Thymus (tissue), 14 donors: ENCODE measurements at places on chromosomes 4 and X. TPM values are rescaled to one million over a fixed set of nuclear protein-coding genes. Genes with fewer than 3 reads are reported as not detected.
A peak's percentile ranks its signal among the peaks of the same experiment; 100 is the strongest.

DNA sequence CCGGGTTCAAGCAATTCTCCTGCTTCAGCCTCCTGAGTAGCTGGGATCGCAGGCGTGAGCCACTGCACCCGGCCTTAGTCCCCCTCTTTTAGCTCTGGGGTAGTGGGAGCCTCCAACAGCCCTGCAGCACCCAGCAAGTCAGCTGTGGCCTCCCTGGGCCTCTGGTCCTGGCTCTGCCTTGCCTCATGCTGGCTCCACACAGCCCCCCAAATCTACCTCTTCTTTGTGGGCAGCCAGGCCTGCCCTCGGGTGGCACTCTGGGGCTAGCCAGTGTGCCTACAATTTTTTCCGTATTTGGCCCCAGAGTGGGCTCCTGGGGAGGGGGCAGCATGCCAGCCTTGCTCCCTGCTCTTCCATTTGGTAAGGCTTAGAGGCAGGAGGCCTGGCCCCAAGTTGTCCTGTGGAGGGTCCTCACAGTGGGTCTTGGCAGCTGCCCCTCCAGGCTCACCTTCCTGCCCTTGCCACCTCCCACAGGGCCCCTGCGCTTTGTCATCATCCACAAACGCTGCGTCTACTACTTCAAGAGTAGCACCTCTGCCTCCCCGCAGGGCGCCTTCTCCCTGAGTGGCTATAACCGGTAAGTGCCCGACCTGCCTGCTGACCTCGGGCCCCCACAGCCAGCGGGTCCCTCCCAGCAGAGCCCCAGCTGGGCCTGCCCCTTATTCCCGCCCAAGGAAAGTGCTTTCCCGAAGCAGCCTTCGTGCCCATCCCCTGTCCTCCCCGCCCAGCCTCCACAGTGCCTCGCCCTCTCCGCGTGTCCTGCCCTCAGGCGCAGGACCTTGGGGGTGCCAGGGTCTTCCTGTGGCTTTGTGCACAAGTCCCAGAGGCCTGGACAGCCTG lies 21.0 kb upstream of the ADD1 start:
- DNase-seq, result no peak

The PRKX gene
- 14.2 TPM for total RNA-seq

The EGFL6 gene
- 2.4 TPM for total RNA-seq

DNA sequence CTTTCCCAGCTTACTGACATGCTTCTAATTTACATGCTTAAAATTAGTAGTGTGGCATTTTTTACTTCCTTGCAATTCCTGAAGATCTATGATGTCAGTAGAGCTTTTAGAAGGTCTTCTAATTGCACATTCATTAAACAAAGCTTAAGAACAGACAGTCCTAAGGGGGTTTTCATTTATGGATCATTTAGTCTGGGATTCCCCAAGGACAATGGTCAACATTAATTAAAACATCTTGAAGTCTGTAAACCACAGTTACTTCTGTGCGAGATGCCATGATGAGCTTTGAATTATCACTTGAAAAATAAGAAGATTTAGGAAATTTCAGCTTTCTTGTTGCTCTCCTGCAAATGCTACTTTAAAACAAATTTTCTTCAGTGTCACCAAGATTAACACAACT lies 20.2 kb downstream of the ANXA3 start:
- no peak for DNase-seq

DNA sequence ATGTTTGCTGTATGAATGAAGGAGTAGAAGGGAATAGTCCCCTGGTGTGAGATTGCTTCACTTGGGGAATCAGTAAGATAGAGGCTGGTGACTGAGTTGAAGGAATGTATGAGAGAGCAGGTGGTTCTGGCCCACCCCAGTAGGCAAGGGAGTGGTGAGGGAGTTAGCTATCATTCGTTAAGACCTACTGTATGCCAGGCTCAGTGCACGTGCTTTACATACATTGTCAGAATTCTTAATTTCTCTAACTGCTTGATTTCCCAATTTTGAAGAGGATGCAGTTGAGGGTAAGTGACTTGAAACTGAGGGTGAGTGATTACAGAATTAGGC lies 700 bp downstream of the VMA21 start:
- DNase-seq, result no peak

DNA sequence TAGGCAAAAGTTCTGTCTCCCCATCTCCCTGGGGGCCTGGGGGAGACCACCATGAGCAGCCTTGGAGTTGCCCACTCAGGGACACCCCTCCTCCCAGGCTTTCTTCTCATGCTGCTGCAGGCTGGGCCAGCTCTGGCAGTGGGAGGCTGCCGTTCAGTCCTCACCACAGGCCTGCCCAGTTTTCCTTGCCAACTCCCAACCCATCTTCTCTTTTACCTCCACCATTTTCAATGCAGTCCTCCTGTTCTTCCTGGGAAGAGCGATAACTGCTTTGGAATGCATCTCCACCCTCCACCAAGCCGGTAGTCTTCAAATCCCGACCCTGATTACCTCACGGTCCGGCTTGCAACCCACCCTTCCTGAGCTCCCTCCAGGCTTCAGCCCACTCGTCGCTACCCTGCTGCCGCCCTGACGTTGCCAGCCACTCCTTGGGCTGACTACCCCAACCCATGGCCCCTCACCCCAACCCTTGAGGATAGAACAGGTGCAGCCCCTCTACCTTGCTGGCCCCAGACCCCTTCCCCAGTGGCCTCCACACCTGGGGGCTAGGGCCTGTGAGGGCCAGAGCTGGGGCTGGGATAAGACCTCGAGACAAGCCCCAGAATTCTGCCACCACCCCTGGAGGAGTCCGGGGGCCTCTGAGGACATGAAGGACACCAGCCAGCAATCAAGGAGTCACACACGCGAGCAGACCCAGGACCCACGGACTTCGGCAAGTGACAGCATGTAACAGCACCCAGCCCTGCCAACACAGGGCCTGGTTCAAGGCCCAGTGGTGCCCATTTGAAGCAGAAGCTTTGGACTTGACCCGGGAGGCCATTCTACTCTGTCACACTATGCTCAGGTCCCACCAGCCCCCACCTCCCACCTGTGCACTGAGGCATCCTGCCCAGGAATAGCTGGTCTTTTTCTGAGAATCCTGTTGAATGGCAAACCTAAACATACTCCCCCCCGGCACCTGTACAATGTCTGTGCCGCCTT lies 9.2 kb downstream of the WDR1 start:
- no peak for DNase-seq

DNA sequence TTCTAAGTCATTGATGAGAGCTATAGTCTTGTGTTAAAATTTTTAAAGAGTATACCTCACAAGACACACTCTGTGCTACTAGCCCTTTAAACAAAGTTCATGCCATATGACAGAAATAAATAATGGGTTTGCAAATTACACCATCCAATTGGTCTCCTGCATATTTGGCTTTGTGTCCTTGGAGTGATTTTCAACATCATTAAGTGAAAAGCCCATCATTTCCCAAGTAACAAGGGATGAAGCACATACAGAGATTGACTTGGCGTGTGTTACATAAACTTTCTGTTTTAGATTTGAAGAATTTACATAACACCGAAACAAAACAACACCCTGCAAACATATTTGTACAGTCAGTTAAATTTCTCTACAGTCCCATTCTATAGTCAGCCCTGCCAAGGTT lies 216.9 kb upstream of the NEIL3 start:
- DNase-seq, result no peak

The ZAR1 gene
- not detected for total RNA-seq

- peak; percentile 77 for DNase-seq
Observed at GRCh38 chr4:177308847-177309521, 690 bp upstream of the NEIL3 start.

The STS gene
- total RNA-seq, result 5.8 TPM

The EGF gene
- total RNA-seq, result 0.19 TPM

GRCh38 chr4:165398570-165398969 lies 19.8 kb downstream of the CPE start:
- no peak for DNase-seq

DNA sequence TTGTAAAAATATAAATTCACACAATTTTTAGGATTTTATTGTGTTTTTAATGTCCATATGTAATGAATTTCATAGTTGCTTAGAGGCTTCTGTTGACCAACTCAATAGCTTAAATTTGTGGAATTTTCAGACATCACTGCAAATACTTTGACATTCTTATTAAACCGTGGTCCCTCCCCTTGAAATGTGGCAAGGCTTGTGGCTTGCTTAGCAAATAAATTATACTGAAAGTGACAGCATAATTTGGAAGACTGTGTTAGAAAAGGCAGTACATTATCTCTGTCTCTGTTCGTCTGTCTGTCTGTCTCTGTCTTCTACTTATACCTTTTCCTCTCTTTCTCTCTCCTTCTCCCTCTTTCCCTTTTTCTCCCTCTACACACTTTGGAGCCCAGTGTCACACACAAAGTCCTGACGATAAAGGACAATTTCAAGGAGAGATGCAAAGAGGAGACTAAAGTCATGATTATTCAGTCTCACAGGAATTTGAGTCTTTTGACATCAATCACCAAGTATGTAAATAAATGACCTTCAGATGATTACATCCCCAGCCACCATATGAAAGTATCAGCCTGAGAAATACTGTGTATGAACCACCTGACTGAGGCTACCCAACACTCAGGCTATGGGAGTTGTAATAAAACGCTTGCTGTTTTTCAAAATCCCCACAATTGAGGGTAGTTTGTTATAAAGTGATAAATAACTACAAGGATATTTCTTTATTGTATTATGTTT lies 21.0 kb upstream of the UGT2B7 start:
- no peak for DNase-seq

The FAT4 gene
- total RNA-seq, result 2.7 TPM

DNA sequence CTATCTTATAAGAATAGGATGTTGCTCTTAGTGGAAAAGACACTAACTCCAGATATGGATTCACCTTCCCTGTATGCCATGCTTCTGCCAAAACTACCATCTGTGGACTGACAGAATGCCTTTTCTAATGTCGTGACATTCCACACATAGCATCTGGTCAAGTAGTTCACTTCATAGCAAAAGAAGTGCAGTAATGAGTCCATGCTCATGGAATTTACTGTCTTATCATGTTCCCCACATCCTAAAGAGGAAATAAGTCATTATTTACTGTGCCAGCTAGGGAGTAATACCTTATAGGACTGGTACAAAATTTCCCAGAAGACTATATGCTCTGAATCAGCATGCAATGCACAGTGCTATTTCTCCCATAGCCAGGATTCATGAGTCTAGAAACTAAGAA lies 562.4 kb downstream of the TLL1 start:
- no peak for DNase-seq

- no peak for DNase-seq
Observed at GRCh38 chrX:48957477-48957826, at the start of gene OTUD5. Gene OTUD5, minus strand, starts transcription at chrX:48957607. Its CDS starts 37 bp downstream, at chrX:48957570.

The FGF5 gene
- total RNA-seq, result under 0.01 TPM

GRCh38 chrX:137195991-137196390 lies 162.2 kb upstream of the GPR101 start:
- DNase-seq, result no peak

GRCh38 chr4:83516042-83516772 lies 19.7 kb upstream of the GPAT3 start:
- DNase-seq, result no peak

The TREX2 gene
- 0.38 TPM for total RNA-seq

DNA sequence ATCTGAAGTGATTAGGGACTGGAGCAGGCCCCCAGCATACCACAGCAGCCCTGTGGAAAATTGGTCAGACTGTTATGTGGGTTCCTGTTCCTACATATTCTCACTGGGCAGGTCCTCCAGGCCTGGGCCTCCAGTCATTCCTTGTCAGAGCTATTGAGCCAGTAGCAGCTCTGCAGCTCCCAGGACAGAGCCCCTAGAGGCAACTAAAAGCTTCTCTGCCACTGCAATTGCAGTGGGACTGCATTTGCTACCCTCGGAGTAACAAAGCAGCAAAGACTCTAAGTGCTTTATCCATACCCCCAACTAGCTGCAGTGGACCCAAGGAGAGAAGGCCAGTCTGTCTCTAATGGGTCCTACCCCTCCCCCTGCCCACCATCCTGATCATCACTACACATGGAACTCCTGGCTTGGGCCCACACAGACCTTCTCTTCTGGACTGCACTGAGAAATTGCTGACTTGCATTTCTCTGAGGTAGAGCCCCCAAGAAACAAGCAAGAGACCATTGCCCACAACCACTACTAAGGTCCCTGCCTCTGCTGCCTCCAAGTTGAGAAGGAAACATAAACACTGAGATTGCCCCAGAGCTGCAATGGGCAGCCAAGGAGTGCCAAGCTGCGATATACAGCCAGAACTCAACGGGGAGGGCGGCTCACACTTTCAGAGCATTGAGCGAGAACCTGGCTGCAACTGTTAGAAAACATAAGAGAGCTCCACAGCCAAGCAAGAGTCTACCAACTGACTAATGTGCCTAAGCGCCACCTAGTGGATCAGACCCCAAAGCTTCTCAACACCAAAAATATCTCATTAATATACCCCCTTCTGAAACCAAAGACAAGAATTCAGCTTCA lies 738.7 kb upstream of the NDST4 start:
- peak; percentile 27 for DNase-seq

GRCh38 chr4:16437836-16438235 lies 211.6 kb upstream of the TAPT1 start:
- no peak for DNase-seq

DNA sequence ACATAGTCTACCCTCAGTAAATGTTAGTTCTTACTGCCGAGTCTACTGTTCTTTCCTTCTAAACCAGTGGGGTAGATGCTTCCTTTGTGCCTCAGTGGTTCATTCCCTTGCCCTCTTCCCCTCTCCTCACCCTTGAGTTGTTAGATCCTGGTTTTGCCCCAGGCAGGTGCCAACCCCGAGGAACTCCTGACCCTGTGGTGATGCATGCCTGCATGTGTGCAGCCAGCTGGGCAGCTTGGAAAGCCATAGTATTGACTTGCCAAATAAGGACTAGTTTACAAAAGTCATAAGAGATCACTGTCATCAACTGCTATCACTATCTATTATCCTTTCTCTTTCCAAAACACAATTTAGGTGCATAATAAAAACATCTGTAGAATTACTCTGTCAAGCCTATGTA lies 50.9 kb downstream of the REPS2 start:
- no peak for DNase-seq

DNA sequence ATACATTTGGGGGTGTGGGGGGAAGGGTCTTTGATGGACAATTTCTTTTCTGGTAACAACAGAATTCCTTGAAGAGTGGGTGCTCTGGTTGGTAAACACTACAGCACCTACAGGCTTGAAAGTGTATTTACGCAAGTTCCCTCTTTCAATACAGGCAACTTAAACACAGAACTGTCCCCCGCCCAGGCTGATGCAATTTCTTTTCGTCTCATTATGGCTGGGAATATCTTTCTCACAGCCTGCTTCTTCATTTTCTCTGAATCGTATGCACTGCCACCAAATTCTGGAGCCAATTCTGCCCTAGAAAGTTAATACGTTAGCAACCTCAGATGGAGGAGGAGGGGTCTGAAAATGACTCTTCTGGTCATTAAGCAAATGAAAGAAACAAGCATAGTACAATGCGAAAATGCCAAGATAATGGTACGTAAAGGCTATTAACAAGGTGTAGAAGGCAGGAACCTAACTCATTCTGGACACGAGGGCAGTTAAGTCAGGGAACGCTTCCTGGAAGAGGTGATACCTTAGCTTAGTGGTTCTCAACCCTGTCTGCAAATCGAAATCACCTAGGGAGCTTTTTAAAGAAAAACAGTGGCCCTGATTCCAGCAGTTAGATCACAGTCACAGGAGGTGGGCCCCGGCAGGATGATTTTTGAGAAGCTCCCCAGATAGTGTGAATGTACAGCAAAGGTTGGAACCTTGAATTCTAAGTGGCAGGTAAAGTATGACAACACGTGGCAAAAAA lies 1.0 kb downstream of the AGA start:
- peak; percentile 11 for DNase-seq
